ENCODE measurements at places on chromosomes 6 and 20.
A peak's percentile ranks its signal among the peaks of the same experiment; 100 is the strongest.

- DNase-seq, result no peak
These were observed 135.1 kb upstream of the COL21A1 start for GRCh38 chr6:56382416-56382940.

GRCh38 chr20:58651946-58652605 is 993 bp downstream of the STX16 start:
- peak; percentile 49 for DNase-seq

- no peak for DNase-seq
These were observed 63.3 kb downstream of the DLL1 start for GRCh38 chr6:170227521-170227983.

DNA sequence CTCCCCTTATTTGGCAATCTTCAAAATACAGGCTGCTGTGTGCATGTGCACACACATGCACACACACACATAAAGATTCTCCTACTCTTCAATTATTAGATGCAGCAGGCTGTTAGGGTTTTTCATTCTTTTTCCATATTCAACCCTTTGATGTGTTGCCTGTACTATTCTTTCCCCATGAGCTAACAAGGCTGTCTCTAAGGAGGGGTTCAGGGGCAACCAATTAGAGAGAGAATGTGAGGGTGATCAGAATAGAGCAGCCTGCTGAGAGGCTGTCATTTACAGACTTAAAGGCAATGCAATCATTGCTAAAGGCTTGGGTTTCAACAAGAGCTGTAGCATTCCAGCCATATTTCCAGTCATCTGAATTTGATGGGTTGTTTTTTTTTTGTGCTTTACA is 467.4 kb upstream of the ID4 start:
- no peak for DNase-seq

GRCh38 chr6:15936503-15936902 is 192.4 kb upstream of the MYLIP start:
- DNase-seq, result no peak

DNA sequence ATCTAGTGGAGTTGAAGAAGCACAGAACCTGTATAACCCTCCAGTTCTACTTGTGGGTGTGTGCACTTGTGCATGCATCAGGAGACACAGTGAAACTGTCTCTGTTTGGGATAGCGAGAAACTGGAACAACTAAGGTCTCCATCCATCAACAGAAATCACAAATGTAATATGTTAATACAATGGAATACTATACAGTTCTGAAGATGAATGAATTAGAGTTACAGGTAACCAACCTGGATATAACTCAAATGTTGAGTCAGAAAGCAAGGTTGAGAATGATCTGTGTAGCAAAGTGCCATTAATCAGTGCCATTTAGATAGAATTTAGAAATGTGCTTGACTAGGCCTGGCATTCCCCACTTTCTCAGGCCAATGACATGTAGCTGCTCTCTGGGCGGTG is 4.6 kb upstream of the NSFL1C start:
- no peak for DNase-seq
